ENCODE measurements at places on chromosomes 5 and 9.
A peak's percentile ranks its signal among the peaks of the same experiment; 100 is the strongest.

- DNase-seq, result no peak
Observed at GRCh38 chr5:178432421-178433272, 157.5 kb downstream of the COL23A1 start.

DNA sequence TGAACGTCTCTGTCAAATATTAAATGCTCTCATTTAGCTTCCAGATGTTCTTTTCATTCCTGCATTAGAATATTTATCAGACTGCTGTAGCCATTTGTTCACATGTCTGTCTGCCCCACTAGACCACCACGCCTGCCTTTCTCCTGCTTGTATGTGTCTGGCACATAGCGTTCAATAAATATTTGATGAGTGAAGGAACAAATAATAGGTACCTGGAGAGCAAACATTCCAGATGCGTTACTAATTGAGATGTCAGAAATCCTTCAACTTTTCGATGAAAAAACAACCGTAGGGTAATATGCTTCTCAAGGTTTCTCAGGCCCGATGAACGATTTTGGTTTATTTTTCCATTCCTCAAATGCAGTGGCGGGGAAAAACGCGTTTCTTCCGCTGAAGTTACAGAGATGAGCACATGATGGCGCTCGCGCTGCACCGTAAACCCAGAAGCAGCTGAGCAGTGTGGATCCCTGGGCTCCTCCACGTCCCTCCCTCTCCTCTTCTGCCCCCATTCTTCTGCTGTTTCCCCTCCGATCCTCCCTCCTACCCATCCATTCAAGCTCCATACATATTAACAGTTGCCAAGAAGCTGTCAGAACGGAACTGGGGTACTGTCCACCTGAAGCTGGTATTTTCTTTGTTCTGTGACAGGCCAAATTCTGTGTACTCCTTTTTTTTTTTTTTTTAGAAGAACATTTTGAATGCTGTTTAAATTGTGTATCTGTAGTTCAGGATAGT lies 245.4 kb downstream of the MPDZ start:
- peak; percentile 57 for DNase-seq

GRCh38 chr5:92508271-92508670 lies 1072.7 kb downstream of the NR2F1-AS1 start:
- no peak for DNase-seq

DNA sequence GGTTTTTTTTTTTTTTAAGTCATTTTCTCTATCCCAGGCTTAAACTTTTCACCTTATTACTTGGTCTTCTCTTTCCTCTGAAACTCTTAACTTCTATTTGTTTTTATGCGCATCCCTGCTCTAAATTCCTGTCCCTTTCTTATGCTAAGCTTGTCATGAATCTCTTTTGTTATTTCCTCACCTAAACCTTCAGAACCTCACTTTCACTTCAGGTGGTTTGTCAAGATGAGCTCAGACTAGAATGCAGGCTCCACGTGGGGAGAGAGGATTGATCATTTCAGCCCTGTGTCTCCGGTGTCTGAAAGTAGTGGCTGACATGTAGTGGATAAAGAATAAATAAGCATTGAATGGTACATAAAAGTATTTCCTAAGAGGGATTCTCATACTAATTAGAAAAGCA lies 63.6 kb downstream of the ANXA1 start:
- no peak for DNase-seq

- DNase-seq, result no peak
Observed at GRCh38 chr5:5005353-5005752, 134.8 kb upstream of the ADAMTS16 start.

GRCh38 chr5:141843156-141843927 lies 34.9 kb downstream of the PCDH1 start:
- DNase-seq, result no peak

DNA sequence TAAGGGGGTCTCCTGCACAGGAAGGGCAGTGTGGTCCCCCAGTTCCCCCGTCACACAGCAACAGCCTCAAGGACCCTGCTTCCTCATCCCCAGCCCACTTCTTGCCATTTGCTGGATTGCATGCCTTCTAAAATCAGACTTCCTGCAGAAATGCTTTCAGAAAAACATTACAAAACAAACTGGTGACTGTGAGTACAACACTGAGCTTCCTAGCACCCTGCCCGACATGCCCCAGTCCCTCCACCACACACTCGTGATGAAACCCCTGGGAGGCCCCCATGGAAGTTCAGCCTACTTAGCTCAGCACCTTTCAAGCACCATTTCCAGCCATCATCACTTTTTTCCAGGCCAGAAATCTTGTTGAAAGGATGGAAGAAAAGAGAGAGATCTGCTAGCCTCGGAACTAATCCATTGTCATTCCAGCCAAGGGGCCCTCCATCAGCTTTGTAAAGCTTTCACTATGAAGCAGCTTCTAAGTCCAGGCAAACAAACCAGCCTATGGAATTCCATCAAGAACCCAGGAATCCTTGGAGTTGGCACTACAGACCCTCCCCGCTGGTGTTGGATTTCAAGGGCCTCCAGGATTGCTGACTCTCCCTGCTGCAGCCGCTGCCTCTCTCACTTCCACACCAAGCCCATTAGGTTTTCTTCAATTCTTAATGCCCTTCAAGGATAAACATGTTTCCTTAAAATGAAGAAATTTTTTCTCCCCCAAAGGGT lies 114.6 kb downstream of the C5orf15 start:
- DNase-seq, result no peak

DNA sequence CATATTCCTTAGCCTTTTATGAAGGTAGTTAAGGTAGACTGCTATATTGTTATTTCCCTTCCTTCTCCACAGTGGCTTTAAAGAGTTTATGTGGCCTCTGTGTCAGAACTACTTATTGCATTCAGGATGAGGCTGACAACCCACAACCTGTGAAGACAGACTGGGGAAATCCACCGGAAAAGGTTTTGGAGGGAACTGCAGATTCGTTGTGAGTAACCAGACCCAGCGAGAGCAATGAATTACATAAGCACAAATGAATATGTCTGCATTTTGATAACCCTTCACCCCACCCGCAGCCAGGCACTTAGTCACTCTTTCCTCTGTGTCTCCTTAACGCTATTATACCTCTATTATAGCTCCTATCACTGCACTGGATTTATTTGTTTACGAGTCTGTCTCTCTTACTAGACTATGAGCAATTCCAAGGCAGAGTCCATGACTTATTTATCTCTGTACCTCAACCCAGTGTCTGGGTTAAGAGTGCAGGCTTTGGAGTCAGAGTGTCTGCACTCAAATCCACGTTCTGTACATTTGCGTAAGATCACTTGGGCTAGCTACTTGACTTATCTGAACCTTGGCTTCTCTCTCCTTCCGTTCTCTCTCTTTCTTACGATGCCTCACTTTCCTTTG lies 19.2 kb downstream of the KCTD16 start:
- DNase-seq, result peak; percentile 82

DNA sequence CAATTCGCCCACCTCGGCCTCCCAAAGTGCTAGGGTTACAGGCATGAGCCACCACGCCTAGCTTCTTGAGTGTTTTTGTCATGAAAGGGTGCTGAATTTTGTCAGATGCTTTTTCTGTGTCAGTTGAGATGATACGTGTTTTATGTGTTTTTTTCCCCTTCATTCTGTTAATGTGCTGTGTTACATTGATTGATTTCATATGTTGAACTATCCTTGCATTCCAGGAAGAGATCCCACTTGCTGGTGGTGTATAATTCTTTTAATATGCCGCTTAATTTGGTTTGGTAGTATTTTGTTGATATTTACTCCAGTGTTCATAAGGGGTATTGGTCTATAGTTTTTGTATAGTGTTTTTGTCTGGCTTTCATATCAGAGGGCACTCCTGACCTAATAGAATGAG lies 13.6 kb downstream of the ZBTB43 start:
- no peak for DNase-seq

DNA sequence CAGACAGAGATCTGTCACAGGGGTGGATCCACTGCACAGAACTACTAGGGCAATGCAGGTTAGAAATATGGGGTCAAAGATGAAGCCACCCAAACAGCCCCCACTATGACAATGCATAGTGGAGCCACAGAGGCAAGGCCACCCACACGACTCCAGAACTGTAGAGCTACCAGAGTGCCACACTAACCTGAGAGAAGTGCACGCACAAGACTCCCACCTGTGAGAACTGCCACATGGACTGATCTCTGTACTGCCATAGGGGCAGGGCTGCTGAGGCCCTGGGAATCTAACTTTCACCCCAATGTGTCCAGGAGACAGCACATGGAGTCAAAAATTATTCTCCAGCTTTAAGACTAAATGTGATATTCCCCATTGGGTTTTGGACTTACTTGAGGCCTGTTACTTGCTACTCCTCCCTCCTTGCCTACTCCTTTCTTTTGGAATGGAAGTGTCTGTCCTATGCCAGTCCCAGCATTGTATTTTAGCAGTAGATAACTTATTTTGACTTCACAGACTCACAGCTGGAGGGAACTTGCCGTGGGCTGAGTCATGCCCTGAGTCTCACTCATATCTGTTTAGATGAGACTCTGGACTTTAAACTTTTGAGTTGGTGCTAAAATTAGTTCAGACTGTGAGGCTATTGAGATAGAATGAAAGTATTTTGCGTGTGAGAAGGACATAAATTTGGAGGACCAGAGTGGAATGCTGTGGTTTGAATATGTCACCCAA lies 853.3 kb downstream of the MAT2B start:
- peak; percentile 71 for DNase-seq

DNA sequence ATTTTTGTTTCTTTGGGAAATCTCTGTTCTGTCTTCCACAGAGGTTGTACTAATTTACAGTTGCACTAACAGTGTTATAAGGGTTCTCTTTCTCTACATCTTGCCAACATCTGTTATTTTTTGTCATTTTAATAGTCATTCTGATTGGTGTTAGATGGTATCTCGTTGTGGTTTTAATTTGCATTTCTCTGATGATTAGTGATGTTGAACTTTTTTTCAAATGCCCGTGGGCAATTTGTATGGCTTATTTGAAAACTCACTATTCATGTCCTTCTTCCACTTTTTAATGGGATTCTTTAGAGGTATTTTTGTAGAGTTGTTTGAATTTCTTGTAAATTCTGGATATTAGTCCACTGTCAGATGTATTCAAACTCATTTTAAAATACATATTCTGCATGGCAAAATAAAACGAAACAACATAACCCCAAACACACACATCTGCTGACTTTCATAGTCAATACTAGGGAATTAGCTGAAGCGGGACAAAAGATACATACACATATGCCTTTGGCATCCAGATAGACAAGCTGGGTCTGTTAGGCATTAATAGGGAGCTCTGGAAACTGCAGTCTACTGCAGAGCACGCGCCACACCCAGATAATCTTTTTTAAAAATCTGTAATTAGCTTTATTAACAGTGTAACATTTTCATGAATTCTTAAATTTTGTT lies 5.8 kb upstream of the SPATA31C2 start:
- DNase-seq, result no peak

DNA sequence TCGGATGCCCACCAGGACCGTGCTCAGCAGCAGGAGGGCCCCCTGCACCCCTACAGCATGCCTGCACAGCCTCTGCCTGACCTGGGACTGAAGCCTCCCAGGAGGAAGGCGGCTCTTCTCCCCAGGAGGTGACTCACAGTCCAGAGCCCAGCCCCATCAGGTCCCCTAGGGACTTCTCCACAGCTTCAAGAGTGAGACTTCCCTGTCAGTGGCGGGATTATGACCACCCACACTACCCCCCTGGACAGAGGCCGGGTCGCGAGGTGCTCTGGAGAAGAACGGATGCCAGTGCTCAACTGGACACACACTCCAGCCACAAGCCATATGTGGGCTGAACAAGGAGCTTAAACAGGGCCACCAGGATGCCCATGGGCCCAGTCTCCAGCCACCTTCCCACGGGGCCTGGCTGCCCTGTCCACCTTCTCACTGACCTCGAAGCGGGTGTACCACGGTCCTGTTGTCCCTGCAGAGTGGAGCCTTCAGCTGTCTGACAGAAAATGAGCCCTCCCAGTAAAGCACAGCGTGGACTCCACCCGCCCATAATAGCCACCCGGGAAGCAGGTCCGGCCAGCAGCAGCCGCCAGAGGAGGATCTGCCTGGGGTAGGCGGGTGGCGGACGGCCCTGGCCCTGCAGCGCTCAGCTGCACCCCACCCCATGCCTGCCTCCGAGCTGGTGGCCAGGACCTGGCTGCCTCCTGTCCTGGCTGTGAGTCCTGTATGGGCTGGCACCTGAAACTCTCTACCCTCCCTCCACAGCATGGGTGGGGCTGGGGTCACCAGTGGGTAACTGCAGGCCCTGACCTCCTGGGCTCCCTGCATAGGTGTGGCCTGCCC lies 54.7 kb downstream of the SEMA4D start:
- DNase-seq, result peak; percentile 53

DNA sequence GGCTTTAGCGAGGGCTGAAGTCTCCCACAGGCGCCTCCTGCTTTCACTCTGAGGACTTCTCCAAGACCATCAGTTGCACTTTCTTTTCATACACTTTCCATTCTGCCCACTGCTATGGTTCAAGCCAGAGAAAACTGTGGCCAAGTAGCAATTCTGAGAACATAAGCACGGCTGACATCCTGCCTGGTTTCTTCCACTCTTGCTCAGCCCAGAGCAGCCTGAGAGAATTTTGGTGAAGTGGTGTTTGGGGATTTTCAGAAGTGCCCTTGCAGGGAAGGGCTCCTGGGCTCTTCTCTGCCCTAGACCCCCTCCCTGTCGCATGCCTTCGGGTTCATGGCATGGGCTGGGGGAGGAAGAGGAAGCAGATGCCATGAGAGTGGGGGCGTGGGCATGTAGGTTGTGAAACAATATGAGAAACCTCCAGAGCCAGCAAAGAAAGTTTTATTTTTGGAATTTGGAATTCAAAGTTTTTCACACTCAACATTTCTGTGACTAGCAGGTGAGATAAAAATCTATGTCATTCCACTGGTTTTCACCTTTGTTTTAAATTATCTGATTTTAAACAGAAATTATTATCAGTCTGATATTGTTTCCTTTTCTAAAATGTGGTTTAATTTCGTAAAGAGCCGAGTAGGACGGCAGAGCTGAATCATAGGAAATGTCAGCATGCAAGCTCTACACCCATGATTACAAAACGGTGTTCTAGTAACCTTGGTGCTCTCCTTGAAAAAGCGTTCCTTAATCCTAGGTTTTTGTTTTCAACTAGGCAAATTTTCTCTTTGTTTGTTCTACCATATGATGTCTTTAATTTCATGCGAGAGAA lies 27.8 kb upstream of the TNFSF8 start:
- DNase-seq, result no peak

DNA sequence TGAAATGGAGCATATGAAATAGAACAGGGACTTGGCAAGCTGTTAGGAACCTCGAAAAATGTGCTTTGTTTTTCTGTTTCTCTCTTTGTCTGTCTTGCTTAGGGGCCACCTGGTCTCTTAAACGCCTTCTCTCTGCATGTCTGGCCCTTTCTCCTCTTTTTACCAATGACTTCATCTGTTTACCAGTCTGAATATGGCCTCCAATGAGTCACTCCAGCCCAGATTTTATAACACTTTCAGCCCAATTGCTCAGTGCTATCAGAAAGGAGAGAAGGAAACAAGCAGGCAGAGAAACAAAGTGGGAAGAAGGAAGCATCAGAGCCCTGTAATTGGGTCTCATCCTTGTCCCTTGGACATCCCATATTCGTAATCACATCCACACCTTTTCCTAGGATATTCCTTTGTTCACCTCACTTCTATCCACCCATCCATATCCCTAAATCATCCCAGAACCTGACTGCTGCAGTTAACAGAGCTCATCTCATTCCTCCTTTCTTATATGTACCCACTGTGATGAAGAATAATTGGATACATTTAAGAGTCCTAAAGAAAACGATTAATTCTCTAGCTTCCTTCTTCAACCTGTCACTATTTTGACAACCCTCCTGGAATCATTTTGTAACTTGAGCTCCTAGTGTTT lies 151.8 kb upstream of the GPR151 start:
- no peak for DNase-seq

Measured in fibroblast of skin of right quadriceps (primary cell).